ENCODE measurements at places on chromosomes 2 and 18.

DNA sequence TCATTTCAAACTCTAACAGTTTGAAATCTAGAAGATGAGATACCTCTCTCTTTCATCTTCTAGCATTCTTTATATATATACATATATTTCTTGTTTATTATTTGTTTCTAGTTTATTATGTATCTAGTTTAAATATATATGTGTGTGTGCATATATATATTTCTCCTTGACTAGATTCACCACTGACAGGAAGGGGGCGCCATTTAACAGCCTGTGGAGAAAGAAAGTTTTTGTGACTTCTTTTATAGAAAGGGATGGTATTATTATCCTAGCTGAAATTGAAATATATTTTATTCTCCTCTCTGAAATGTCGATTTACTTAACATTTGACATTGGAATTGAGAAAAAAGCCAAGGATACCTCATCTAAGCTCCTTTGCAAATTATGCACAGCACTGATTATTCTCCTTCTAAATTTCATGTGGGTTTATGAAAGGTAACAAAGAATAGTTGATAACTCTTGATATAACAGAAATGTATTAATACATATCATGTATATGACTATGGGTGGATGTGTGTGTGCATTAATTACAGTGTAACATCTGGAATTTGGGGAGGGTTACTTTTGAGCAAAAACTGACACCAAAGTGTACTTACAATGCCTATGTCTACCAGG is 160.7 kb upstream of the NT5C1B start:
- DNase-seq: no peak

GRCh38 chr18:10147226-10147625 is 233.4 kb downstream of the VAPA start:
- DNase-seq: no peak

- DNase-seq: no peak
These were observed 122.7 kb upstream of the RIOK3 start for GRCh38 chr18:23330423-23330822.

GRCh38 chr2:18208956-18209355 is 330.5 kb downstream of the KCNS3 start:
- no peak for DNase-seq

GRCh38 chr2:122007577-122007976 is 252.1 kb downstream of the TSN start:
- no peak for DNase-seq

GRCh38 chr2:231765496-231765929 is 15.6 kb downstream of the PDE6D start:
- DNase-seq: no peak

DNA sequence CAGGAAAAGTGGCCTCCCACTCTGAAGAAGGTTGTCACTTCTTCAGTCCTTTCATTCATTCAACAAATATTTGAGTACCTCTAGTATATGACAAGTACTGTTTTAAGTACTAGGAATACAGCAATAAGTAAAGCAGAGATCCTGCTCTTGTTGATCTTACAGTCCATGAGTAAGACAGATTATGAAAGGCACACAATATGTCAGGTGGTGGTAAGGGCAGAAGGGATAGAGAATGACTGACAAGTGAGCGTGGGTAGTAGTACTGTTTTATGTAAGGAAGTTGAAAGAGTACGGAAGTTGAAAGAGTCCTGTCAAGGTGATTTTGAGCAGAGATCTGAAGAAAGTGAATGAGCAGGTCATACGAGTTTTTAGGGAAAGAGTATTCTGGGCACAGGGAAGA is 111.3 kb downstream of the GALNT1 start:
- DNase-seq: no peak

- no peak for DNase-seq
These were observed 96.5 kb downstream of the RBM43 start for GRCh38 chr2:151165105-151165684.

GRCh38 chr2:239112127-239112774 is 264.4 kb downstream of the TWIST2 start:
- no peak for DNase-seq

DNA sequence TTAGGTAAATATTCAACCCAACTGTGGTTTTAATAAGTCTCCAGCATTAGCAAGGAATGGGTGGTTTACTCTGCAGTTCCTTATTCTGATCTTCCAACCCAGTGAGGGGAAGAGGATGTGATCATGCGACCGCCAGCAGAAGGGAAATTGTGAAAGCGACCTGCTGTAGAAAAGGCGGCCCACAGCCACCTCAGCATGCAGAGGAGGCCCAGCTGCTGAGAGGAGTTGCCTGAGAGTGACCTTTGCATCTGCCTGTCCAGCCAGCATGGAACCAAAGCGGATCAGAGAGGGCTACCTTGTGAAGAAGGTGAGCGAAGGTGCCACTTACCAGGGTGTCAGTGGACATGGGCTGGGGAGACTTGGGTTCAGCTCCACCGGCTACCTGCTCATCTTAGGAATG is at the start of gene PLEK:
Gene PLEK (plus strand): TSS at position 196 of the 400 bp plus-strand sequence. CDS start 70 bp downstream, at position 266.
- no peak for DNase-seq

DNA sequence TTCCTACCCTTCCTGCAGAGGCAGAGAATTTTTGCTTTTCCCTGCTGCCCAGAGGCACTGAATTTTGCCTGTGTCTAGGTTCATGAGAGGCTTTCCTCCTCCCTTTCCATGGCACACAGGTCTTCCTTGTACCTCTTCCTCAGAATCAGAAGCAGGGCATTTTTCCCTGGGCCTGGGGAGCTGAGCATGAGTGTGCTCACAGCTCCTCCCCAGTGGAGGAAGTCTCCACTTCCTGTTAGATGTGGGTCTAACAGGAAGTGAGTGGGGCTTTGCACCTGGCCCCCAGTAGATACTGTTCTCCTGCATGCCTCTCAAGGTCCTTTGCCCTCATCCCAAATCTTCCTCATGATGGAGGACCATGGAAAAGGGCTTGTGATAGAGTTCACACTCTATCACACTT is 297.2 kb upstream of the FIGN start:
- no peak for DNase-seq

DNA sequence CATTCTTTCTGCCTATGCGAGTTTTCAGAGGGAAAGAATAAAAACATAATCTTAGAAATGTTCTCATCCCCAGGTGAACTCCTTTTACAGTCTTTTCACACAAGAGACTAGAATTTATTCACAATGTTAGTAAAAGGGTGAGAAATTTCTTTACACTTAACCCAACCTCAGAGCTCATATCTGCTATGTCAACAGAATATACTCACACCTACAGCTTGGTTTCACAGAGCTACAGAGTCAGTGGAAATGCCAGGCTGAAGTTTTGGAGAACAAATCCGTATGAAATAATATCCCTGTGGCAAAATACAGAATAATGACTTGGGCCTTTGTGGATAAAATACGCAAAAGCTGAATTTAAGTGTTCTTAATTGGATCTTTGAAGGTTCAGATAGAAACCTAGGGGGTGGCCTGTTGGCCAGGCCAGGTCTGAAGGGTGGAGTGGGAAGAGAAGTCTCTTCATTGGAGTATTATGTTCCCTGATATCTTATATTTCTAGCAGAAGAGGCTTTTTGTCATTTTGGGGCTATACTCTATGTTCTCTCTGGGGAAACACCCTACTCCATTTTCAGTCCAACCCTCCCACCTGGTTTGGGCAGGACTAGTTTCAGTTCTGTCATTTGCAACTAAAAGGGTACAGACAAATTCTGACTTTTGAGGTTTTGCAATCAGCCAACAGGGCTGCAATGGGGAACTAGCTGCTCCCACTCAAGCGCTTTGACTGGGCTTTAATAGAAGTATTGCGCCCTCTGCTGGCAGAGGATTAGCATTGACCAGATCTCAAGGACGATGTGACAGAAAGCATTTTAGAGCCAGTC is 25.7 kb downstream of the FBXO48 start:
- peak; percentile 85 for DNase-seq

- no peak for DNase-seq
These were observed 205.2 kb downstream of the PRKCE start for GRCh38 chr2:45856391-45857274.

GRCh38 chr2:136236019-136236418 is 118.1 kb upstream of the CXCR4 start:
- DNase-seq: no peak

DNA sequence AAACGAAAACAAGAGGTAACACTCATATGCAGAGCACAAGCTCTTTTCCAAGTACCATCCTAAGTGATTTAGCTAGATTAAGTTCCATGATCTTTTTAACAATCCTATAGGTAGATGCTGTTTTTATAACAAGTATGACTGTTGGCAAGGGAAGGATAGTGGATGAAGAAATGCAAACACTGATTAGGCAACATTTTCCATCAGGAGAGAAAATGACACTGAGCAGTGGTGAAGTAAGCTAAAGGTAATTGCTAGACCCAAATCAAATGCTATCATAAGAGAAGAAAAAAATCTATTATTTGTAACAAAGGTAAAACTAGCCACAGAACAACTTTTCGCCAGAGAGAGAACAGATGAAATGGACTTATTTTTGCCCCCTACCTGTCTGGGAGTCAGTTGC is 34.3 kb upstream of the BARD1 start:
- no peak for DNase-seq

GRCh38 chr2:200788121-200788718 is 23.5 kb upstream of the BZW1 start:
- no peak for DNase-seq

DNA sequence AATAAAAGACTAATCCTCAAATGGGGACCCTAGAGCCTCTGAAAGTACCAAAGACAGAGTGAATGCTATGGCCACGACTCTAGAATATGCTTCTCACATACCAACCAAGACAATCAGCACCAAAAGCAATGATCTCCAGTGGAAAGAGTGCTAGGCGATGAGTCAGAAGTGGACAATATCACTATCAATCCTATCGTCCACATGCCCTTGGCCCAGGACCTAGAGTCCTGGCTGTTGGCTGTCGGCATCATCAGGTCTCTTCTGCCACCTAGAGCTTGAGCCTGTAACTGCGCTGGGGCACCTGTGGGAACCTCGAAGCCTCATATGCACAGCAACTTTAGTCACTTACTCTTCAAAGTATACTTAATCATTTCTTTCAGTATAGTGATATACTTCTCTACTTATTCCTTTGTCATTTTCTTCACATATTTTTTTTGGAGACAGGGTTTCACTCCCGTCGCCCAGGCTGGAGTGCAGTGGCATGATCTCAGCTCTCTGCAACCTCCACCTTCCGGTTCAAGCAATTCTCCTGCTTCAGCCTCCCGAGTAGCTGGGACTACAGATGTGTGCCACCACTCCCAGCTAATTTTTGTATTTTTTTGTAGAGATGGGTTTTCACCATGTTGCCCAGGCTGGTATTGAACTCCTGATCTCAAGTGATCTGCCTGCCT is 29.7 kb downstream of the NOL10 start:
- DNase-seq: no peak

- no peak for DNase-seq
These were observed 282.1 kb upstream of the EPAS1 start for GRCh38 chr2:46014911-46015654.

DNA sequence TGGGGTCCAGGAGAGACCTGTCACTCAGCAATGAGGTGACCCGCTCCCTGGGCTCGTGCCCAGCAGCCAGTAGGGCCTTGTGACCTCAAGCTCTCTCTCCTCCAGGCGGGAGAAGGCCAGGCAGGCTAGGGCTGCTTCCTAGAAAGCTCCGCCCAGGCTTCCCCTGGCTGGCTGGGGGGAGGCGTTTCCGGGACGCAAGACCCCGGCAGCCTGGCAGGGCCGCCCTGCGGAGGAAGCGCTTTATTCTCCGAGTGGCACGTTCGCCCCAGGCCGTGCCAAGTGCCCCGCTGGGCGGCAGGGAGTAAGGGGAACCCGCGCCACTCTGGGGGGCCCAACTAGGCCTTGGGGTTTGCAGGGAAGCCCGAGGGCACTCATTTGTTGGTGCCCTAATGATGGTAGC is 21.2 kb upstream of the EPAS1 start:
- no peak for DNase-seq

DNA sequence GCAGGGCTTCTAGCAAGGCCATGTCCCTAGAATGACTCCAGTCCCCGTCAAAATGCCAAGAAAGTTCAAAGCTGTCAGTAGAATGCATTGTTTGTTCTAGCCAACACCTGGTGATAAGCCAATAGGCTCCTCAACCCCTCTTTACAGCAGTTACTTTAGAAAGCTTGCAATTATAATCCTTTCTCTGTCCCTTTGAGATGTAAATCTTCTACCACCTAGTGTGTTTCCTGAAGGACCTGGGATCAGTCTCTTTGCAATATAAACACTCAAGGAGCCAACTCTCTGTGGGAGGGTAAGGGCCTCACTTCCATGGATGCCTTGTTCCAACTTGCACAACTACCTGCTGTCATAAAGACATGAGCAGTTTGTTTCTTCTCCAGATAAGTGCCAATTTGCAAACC is 301.8 kb downstream of the NBAS start:
- no peak for DNase-seq

DNA sequence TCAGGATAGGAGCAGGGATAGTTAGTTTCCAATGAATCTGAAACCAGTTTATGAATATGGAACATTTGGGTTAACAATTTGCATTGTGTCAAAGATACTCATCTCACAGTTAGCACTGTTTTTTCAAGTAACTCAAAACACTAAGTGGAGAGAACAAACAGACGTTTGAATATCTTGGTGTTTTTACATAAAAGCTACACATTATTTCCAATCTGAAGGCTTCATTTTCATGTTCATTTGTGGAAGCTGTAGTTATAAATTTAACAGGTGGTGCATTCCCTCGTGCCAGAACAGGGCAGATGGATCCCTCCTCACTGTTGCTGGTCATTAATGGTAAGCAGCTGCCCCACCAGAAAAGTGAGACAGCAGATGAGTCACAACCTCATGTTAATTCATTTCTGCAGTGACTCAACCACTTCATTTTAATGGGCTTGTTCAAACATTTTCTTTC is 286.9 kb downstream of the TMX3 start:
- no peak for DNase-seq

- DNase-seq: no peak
These were observed 30.3 kb downstream of the ZC3H15 start for GRCh38 chr2:186516396-186516795.

- DNase-seq: no peak
These were observed 84.6 kb upstream of the NDUFV2 start for GRCh38 chr18:9017905-9018227.

- DNase-seq: no peak
These were observed 4.7 kb upstream of the KRCC1 start for GRCh38 chr2:88059979-88060906.

DNA sequence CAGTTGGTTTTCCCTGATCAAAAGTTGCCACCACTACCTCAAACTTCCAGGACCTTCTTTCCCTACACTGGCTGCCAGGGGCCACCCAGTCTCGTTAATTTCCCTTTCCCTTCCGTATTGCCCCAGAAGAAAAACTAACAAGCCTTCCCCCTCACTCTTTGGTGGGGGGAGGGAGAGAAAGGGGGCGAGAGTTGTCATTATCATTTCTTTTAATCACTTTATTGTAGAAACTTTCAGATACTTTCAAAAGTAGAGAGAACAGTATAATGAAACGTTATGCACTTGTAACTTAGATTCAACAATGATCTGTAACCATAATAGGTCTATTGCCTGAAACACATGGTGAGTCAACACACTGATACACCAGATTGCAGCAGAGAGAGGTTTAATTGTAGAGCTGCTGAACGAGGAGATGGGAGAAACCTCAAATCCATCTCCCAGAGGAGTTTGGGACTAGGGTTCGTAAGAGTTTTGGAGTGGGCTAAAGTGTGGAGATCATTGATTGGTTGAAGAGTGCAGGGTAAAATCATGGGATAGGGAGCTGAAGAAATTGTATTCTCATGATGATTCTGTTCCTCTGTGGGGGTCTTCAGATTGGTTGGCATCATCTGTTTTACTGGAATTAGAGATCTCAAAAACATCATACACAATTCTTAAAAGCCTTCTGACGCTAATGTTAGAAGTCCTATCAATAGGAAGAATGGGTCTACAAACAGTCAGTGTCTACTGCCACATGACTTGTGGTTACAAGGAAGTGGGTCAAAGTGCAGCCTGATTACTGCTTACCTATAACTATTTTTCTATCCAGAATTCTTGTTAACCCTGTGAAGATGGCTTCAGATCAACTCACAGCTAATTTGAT is 2.6 kb upstream of the RNF149 start:
- no peak for DNase-seq

Measured in central memory CD8-positive, alpha-beta T cell (primary cell).